GM12892 (cell line): ENCODE measurements at places on chromosomes 1 and 21.
A peak's percentile ranks its signal among the peaks of the same experiment; 100 is the strongest.

DNA sequence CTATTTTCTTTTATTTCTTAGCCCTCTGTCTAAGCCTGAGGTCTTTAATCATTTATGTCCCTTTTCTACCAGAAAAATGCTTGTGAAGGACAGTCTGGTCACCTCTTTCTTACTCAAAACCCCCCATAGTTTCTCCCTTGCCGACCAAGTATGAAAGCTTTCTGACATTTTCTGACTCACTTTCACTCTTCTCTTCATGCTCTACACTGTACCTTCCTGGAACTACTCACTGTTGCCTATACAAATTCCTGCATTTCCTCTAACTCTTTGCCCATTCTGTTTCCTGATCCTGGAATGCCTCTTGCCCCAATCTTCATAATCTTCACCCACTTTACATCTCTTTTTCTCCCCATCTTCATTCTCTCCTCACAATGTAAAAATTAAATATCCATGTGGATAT is 380.0 kb downstream of the HHIPL2 start:
- no peak for DNase-seq

DNA sequence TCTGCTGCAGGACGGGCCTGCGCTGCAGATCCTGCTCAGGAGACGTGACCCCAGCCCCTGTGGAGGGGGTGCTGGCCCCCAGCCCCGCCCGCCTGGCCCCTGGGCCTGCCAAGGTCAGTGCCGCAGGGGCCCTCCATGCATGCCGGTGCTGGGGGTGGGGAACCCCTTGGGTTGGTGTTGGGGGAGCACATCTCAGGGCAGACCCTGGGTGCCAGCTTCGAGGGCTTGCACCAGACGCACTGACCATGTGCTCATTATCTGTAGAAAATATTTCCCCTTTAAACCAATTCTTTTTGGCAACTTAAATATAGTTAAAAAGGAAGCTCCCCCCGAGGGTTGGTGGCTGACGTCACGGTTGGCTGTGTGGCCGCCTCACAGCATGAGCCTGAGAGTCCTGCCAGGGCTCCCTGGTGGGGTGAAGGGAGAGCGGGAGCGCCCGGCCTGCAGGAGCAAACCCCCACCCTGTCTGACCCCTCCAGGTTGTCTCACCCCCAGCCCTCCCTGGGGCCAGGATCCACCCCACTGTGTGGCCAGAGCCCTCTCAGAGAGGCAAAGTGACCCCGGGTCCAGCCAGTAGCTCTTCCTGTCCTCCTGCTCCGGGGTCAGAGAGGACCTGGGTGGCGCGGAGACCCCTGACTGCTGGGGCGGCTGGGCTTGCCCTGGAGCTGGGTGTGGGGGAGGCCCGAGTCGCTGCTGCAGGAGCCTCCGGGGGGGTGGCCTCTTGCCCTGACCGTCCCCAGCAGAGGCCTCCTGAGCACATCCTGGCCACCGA is 5.3 kb upstream of the PFKL start:
- DNase-seq, result no peak

DNA sequence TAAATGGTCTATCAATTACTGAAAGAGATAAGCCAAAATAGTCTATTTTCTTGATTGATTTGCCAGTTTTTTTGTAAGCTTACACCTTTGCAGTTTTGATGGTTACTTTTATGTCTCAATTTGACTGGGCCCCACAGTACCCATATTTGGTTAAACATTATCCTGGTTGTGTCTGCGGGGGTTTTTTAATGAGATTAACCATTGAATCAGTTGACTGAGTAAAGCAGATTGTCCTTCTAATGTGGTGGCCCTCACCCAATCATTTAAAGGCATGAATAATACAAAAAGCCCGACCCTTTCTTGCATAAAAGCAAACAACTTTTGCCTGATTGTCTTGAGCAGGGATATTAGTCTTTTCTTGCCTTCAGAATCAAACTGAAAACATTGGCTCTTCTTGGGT is 650.0 kb upstream of the RGS18 start:
- no peak for DNase-seq

GRCh38 chr1:179971563-179972496 is 17.2 kb downstream of the CEP350 start:
- no peak for DNase-seq

GRCh38 chr21:37582590-37582989 is 216.0 kb downstream of the DYRK1A start:
- DNase-seq, result no peak

DNA sequence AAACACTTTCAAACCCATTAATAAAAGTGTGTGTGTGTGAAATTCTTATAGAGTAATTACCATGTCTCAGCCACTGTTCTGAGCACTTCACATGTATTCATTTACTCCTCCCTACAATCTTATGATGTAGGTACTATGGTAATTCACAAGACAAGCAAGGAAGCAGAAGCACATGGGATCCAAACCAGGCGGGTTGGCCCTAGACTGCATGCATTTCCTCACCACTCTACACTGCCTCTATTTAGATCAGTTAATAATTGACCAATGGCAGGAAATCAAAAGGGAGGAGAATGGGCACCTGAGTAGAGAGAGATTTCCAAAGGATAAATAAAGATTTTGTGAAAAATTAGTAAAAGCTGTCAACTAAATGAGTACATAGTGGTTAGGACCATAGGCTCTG is 15.7 kb downstream of the MAP3K21 start:
- DNase-seq, result no peak

DNA sequence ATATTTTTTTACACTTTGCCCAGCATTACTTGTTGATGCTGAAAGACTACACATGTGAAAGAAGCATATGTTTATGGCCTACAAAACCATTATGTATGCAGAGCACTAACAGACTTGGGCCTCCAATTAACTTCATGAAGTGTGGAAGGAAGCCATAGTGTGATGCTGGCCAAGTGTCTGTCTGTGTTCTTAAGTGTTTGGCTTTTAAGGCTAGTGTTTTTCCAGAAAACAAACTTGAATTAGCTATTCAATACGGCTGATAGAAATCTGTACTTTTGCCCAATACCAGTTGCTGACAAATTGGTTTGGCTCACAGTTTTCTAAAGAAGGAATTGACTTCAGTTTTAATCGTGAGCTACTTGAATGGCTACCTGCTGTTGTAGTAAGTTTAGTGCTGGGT is 136.1 kb downstream of the ADGRL2 start:
- no peak for DNase-seq

GRCh38 chr1:198678901-198679329 is 40.1 kb downstream of the PTPRC start:
- no peak for DNase-seq

DNA sequence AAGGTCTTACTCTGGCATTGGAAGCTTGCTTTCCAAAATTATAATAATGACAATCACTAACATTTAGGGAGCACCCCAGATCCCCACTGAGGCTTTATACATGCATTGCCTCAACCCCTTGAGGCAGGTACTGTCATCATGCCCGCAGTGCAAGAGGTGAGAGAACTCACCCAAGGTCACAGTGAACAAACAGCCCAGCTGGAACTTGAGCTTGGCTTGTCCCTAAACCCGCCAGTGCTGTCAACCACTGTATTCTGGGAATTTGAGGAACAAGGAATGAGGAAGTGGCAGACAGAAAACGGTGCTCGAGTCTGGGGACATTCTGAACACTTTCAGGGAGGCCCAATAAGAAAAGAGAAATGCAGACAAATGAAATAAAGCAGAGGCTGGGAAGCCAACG is 34.6 kb upstream of the TLR5 start:
- DNase-seq, result no peak

DNA sequence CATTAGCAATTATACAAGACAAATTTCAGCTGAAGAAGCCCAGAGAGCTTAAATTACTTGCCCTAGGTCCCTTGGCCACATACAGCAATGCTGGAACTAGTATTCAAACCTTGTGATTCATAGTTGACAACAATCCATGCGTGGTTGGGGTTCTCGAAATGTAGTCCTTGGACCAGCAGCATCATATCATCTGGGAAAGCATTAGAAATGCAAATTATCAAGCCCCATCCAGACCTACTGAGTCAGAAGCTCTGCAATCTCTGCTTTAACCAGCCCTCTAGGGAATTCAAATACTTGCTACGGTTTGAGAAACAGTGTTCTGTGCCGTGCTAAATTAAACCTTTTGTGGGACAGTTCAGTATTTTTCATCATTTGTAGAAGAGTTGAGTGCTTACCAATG is 65.1 kb downstream of the CLIC6 start:
- no peak for DNase-seq

DNA sequence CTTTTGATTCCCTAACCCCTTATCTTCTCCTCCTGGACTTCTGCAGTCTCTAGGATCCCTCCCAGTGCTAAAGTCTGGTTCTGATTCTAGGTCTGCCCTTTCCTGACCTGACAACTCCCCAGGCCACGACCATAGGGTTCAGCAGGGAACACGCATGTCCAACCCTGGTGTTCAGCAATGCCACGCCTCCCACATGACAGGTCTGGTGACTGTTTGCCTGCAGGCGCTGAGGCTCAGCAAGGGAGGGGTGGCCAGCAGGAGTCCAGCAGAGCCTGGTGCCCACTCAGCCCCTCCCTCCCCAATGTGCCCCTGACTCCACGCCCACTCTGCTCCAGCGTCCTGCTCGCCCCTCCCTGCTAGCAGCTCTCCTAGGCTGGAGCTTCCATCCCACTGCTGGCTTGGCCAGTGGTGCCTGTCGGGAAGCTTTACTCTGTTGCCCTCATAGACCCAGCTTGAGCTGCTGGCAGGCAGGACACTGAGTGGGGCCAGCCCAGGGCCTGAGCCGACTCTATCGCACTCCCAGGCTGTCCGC is 17.3 kb downstream of the SLC9A1 start:
- no peak for DNase-seq

GRCh38 chr1:210568631-210569030 is 239.9 kb downstream of the HHAT start:
- no peak for DNase-seq

GRCh38 chr1:82604524-82604923 is 803.8 kb downstream of the ADGRL2 start:
- DNase-seq, result no peak

DNA sequence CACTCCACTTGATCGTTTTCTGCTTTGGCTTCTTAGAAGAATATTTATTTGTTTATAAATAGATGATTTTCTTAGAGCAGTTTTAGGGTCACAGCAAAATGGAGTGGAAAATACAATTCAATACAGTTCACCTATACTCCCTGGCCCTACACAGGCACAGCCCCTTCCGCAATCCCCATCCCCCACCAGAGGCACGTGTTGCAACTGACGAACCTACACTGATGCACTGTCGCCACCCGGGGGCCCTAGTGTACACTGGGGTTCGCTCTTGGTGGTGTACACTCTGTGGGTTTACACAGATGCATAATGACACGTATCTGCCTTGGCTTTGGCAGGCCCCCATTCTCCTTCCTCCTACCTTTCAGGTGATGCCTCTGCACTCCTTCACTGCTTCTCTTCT is 8.0 kb downstream of the ECHDC2 start:
- no peak for DNase-seq

DNA sequence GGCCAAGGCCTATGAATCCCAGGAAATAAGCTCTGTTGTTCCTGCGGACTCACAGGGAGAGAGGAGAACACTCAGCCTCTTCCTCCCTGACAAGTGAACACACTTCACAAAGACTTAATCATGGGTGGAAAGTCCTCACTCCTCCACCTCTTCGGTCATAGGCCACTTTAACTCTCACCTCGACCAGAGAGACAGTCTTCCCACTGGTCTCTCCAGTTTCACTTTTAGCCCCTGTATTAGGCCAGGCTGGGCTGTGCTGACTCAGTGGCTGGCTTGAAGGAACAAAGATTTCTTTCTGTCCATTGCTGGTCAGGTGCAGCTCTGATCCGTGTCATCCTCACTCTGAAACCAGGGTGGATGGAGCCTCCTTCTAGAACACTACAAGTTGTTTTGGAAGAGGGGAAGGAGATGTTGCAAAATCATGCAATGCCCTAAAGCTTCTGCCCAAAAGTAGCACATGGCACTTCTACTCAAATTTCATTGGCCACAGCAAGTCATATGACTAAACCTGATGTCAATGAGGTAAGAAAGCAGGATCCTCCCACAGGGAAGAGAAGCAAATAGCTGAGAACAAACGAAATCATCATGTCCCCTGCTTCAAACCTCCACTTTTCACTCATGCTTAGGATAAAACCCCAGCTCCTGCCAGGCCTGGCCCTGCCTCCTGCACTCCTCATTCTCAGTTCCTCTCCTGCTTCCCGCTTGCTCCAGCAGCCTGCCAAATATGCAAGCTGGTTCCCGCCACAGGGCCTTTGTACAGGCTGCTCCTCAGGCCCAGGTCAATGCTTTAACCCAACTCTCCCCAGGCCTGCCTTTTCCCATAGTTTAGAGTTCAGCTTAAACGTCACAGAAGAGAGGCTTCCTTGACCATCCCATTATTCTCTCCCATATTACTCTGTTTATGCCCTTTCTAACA is 150.5 kb upstream of the RUNX3 start:
- DNase-seq, result no peak

GRCh38 chr21:30880914-30881313 is 466 bp downstream of the KRTAP11-1 start:
- DNase-seq, result no peak

GRCh38 chr1:227447531-227447990 is 115.8 kb upstream of the ZNF678 start:
- DNase-seq, result no peak

- no peak for DNase-seq
Observed at GRCh38 chr1:84736445-84736844, 46.2 kb upstream of the SSX2IP start.

DNA sequence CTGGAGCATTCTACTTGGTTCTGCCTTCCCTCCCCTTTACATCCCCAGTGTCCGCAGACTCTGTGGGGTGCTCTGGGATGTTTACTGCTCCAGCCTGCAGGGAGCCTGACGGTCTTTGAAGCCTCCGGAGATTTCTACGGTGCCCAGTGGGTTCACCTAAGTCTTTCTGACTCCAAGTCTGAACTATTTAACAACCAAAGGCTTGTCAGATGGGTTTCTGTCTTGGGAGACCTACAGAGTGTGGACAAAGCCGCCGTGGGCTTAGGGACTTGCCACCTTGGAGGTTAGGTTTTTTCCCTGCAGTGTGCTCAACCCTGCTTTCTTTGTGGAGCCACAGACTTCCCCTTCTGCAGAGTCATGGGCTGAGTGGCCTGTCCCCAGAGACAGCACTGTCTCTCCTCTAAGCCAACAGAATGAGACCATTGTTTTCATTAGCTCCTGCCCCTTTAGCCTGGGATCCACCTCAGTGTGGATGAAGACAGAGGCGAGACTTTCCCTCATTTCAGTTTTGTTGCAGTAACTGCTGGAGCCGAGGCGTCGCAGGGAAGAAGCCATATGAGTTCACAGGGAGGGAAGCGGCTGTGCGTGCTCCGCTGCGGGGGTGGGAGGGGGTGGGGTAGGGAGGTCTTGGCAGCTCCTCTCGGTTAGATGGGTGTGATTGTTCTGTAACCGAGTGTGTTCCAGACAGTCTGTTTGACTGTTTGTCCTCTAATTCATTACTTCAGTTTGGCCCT is 120.7 kb downstream of the CNIH3 start:
- peak; percentile 40 for DNase-seq

GRCh38 chr21:41720250-41720649 is 46.6 kb downstream of the RIPK4 start:
- no peak for DNase-seq

GRCh38 chr1:192252776-192253175 is 64.0 kb upstream of the RGS21 start:
- no peak for DNase-seq

GRCh38 chr1:21763694-21764419 is 19.1 kb downstream of the USP48 start:
- DNase-seq, result no peak

- no peak for DNase-seq
Observed at GRCh38 chr1:183243161-183244050, 57.3 kb downstream of the LAMC2 start.

GRCh38 chr1:161885003-161885402 is 118.9 kb downstream of the ATF6 start:
- no peak for DNase-seq

- no peak for DNase-seq
Observed at GRCh38 chr1:36530261-36530660, 47.5 kb upstream of the CSF3R start.
